Stimulated activated memory B cell treated with anti-CD40 and anti-IgM and Interleukin-4, amounts not matched to agents 10 μg/mL and 1 μg/mL and 100 μg/mL, for 72 hours (primary cell): ENCODE measurements at places on chromosomes 2 and 18.

DNA sequence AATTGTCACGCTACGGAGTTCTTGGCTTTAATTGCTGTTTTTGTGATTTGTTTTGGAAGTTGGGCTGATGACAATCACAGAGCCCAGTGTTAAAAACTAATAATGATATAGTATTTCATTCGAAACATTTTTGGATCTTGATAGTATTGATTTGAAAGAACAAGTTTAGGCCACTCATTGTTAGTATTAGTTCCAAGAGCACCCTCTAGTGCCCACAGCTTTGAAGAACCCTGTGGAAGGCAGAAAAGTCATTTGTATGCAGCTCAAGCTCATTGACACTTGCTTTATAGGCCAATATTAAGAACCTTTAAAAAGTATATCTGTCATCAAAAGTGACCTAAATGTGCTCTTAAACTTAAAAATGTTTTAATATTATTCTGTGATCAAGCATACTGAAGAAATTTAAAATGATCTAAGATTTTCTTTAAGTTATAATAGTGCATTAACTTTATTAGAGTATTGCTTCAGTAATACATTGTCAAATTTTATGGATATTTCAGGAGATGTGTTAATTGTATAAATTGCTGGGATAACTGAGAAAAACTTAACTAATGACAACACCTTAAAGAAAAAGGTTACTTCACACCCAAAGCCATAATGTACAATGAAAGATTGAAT lies 191.0 kb downstream of the GRB14 start:
- ATAC-seq: no peak

DNA sequence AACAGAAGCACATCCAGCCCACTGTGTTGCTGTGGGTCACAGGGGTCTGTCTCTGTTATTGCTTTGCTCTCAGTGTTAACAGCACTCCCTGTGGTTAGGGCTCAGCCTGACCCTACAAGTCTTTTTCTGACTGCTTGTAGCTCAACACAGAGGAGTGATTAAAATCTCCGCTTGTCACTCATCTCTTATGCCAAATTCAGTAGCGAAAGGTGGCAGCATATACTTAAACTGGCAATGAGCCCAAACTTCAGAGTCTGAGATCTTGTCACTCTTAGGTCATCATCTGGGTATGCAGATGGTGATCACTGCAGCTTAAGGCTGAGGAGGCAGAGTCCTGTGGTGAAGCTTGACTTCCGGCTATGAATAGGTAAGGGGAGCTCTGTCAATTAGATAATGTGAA lies 63.3 kb upstream of the CSRNP3 start:
- no peak for ATAC-seq

DNA sequence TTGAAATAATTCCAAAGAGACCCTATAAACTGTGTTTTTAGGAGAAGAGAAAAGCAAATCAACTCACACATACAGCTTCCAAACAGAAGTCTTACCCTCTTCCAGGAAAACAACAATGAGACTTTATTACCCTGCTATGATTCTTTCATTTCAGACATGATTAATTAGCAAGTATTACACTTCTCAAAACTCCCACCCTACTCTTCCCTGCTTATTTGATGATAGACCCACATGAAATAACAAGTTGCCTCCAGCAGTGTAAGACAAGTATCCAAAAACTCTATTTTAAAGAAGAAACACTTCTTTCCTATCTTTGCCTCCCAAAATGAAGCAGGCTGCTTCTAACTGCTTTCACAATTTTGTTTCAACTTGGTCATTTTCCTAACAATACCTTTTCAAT lies 4.1 kb downstream of the FIGN start:
- no peak for ATAC-seq

GRCh38 chr2:189638301-189639006 lies 22.8 kb upstream of the ASNSD1 start:
- no peak for ATAC-seq

DNA sequence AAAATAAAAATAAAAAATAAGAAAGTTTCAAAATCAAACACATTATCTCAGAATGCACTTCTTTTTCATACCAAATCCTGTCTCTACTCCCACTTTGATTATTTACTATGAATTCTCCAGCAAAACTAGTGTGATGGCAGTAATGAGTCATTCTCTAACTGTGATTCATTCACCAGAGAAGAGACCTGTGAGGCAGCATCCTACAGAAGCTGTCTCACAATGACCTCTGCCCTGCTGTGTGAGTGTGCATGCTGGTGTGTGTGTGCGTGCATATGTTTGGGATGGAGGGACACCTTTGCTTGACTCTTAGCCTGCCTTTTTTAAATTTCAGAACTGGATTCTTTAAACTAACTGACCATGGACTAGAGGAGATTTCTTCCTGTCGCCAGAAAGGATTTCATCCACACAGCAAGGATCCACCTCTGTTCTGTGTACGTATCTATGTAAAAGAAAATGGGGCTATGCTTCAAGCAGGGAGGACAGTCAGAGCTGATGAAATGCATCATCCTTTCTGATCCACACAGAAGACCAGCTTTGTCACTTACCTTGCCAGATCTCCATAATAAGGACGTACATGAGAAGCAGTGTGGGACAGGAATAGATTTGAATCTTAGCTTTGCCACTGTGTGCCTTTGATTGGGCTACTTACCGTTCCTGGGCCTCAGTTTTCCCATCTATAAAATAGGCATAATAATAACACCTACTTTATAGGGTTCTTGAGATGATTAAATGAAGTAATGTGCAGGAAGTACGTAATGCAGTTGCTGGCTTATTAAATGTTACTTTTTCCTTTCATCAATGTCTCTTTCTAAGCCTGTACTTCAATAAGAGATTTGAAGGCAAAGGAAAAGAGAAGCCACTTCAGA lies 31.2 kb downstream of the STAMBP start:
- no peak for ATAC-seq

GRCh38 chr2:174145827-174146226 lies 102.5 kb downstream of the OLA1 start:
- ATAC-seq: no peak

- ATAC-seq: no peak
Observed at GRCh38 chr18:44541781-44542180, 138.9 kb upstream of the SETBP1 start.

GRCh38 chr2:168431301-168432024 lies 24.6 kb upstream of the CERS6 start:
- ATAC-seq: no peak

DNA sequence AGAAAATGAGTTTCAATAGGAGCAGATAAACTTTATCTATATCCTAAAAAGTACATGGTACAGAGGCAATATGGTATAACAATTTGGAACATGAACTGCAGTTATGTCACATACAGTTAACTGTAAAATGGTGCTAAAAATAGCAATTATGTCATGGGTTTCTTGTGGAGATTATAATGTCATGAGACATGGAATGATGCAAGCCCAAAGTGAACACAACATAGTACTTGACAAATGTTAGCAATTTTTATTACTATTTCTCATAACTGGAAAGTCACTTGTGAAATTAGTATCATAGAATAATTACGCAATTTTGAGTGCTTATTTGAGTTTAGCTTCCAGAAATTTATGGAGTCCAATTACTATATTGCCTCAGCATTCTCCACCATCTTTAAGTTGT lies 1263.4 kb downstream of the DSC3 start:
- ATAC-seq: no peak

- ATAC-seq: no peak
Observed at GRCh38 chr2:147560810-147561535, 283.9 kb upstream of the ACVR2A start.

- ATAC-seq: no peak
Observed at GRCh38 chr18:959854-960253, 55.2 kb downstream of the ADCYAP1 start.

- no peak for ATAC-seq
Observed at GRCh38 chr18:3863593-3863992, 413.6 kb downstream of the TGIF1 start.

DNA sequence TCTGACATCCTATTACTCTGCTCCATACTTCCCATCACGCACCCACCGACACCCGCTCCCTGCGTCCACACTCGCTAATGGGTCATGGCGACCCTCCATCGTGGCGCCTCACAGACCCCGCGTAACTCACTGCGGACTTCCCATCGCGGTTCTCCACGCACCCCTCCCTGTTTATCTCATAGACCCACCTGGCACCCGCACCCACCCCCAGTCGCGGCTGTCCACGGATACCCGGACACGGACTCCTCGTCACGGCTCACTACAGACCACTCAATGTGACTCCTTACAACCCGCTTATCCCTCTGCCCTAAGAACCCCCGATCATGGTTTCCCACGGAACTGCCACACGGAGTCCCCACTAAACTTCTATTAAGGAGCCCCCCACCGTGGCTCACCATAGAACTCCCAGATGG lies 458 bp downstream of the CXXC1 start:
- peak; percentile 1 for ATAC-seq

GRCh38 chr18:77700051-77700450 lies 450.4 kb downstream of the GALR1 start:
- ATAC-seq: no peak

DNA sequence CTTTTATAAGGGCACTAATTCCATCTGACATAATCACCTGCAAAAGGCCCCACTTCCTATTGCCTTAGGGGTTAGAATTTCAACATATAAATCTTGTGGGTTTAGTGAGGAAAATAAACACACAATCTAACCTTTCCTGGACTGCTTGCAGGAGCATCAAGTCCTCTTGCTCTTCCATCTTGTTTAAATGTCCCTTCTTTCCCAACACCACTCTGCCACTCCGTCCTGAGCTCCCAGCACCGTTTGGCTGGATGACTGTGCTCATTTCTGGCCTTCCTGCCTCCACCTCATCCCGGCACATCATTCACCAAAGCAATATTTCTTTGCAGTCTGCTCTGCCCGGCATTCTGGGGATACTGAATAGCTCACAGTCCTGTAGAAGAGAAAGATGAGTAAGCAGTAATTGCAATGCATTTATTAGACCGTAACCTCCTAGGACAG lies 247.8 kb downstream of the BCL2 start:
- ATAC-seq: no peak

GRCh38 chr18:23238152-23238531 lies 102.9 kb downstream of the CABLES1 start:
- no peak for ATAC-seq

DNA sequence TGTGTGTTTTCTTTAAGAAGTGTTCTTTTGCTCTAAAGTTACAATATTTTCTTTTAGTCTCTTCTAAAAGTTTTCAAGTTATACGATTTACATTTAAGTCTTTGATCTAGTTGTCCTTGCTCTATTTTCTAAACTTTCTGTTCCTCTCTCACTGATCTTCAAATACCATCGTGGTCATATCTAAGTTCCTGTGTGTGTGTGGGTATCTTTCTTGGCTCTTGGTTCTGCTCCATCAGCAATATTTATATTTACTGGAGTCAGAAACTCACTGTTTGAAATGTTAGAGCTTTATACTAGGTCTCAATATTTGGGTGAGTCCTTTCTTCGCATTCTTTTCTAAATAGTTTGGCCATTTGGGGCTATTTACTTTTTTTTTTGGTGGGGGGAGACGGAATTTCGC lies 77.3 kb downstream of the COPS8 start:
- no peak for ATAC-seq

GRCh38 chr2:19247186-19247585 lies 111.2 kb downstream of the OSR1 start:
- no peak for ATAC-seq

GRCh38 chr2:108635630-108636354 lies 83.5 kb upstream of the RANBP2 start:
- peak; percentile 5 for ATAC-seq

- no peak for ATAC-seq
Observed at GRCh38 chr2:102184018-102184417, 2.8 kb upstream of the IL1RL2 start.

DNA sequence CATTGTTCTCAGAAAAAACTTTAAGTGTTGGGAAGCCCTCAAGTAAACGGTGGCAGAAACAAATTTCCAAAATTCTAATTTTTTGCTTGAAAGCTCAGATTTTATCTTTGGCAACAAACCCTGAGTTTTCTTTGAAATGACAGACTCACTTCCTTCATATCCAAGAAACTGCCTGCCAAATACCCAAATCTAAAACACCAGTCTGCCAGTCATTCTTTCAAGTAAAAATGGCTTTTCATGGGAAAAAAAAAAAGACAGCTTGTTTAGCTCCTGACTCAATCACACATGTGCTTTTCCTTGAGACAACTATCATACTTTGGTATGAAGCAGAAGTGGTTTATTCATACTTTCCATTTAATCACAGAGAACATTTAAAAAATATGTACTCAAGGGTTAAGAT lies 40.6 kb upstream of the CSRNP3 start:
- ATAC-seq: no peak

- ATAC-seq: no peak
Observed at GRCh38 chr2:111990856-111991255, 64.2 kb upstream of the TMEM87B start.
